Ammon's horn (tissue), 1 donor: ENCODE measurements at places on chromosomes 3 and 15.

DNA sequence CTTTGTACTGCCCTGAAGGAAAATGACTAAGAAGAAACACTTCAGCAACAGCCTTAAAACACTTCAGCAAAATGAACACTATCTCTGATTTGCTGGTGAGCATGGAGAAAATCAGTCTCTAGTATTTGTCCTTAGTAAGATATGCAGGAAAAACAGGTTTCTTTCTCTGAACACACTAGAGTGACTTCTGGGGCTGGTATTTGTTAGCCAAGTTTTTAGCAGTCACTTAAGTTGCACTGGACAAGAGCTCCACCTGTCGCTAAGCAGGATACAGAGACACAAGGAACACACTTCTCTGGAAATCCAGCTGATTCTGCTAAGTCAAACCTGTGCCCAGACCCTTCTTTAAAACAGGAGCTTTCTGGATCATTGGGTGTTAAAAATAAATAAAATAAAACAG, 65.3 kb downstream of the CHAC1 start:
- DNase-seq, result peak; percentile 25

GRCh38 chr15:22955544-22956119, 24.5 kb downstream of the CYFIP1 start:
- DNase-seq, result peak; percentile 30

GRCh38 chr3:128496019-128496601, 3.1 kb upstream of the GATA2 start:
- DNase-seq, result no peak

DNA sequence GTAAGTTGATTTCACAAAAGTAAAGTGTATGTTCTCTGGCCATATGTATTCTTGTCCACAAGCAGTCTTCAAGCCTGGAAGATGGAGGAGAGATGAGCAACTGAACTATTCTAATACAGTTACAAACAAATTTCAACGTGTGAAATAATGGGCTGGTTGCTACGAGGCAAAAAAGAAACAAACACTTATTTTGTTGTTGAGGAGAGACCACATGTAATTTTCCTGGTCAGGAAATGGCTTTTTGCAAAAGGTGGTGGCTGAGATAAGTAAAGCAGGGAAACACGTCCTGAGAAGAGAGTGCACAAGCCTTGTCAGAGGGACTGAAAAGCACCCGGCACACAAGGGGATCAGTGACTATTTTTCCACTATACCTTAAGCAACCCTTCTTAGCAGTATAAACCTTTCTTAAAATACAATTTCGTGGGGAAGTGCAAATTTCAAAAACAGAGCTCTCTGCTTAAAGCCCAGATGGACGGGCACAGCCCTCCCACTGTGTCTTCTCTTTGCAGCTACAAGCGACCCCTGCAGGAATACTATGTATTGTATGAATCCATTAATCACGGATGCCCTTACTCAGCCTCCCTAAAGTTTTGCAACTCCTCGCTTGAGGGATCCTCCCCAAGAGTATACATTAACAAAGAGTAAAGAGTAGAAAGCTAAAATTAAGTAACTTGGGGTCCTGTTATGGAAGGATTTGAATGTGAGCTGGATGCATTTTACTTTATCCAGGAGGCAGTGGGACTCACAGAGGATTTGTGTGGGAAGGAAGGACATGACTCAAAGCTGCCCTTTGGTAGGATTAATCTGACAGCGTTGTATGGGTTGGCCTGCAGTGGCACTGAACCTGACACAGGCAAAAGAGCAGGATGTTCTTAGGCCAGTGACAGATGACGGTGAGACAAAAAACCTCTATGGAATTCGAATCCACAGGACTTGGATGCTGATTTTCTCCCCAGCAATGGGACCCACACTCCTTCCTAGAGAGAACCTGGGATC, 253.7 kb downstream of the IL5RA start:
- no peak for DNase-seq

DNA sequence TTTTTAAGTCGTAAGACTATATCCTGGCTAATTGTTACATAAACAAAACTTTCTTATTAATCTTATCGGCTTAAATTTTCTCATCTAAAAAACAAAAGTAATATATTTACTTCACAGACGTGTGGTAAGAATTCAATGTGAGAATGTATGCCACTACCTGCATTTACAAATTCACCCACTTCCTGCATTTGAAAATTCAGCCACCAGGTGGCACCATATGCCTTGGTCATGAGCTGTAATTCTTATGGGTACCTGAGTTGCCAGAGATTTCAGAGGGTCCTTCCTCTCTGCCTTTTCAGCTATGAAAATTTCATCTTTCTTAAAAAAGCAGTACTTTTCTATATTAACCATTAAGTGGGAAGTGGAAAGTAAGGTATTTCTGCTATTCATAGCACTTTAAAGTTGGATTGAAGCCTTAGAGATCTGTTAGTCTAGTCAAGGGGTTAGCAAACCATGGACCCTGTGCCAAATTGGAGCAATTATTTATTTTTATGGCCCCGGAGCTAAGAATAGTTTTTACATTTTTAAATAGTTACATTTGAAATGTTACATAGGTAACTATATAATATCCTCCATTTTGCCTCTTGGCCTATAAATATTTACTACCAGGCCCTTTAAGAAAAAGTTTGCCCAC, 127.8 kb downstream of the HCN4 start:
- DNase-seq, result peak; percentile 70

DNA sequence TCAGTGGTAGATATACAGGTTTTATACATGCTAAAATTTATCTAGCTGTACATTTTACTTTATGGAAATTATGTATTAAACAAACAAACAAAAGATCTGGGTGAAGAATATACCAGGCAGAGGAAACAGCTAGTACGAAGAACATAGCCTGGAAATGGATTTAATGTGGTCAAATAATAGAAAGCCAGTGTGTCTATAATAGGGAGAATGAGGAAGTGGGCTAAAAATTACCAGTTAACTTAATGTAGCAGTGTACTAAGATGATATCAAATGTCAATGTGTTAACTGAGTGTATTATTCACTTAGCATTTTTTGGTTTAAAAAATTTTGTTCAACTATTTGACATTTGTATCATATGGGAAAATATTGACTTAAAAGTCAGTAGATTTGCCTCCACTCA, 22.8 kb upstream of the SLC15A2 start:
- DNase-seq, result no peak

GRCh38 chr3:101377796-101378195, 57.4 kb upstream of the IMPG2 start:
- DNase-seq, result no peak

DNA sequence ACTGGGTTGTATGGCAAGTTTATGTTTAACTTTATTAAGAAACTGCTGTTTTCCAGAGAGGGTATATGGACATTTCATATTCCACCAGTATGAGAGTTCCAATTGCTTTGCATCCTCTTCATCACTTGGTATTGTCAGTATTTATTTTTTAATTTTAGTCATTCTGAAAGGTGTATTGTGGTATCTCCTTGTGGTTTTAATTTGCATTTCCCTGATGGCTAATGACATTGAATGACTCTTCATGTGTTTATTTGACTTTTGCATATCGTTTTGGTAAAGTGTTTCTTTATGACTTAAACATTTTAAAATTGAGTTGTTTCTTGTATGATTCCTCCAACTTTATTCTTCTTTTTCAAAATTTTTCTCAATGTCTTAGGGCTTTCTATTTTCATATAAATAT, 44.4 kb downstream of the IL1RAP start:
- no peak for DNase-seq

- DNase-seq, result no peak
Observed at GRCh38 chr3:123498761-123499160, 49.9 kb upstream of the ADCY5 start.

GRCh38 chr3:115632026-115632425, 8.7 kb downstream of the GAP43 start:
- DNase-seq, result no peak

DNA sequence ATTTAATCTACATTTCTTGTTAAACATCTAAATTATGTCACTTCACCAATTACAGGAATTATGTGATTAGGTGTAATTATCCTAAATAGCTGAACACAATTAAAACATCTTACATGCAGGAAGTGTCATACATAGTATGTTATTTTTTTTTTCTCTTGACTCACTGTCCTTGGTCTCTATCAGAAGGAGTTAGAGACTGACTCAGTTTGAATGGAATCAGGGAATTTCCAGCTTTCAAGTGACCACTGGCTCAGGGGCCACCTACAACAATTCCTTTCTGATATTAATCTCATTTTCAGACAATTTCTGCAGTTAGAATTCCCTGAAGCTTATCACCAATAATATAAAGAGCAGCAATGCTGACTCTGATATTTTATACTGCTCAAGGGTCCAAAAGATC, 400.7 kb downstream of the ROBO1 start:
- no peak for DNase-seq

GRCh38 chr15:83973816-83974215, 261.8 kb upstream of the GOLGA6L4 start:
- DNase-seq, result no peak

GRCh38 chr3:50226888-50227389, 9.1 kb upstream of the GNAI2 start:
- DNase-seq, result peak; percentile 60

DNA sequence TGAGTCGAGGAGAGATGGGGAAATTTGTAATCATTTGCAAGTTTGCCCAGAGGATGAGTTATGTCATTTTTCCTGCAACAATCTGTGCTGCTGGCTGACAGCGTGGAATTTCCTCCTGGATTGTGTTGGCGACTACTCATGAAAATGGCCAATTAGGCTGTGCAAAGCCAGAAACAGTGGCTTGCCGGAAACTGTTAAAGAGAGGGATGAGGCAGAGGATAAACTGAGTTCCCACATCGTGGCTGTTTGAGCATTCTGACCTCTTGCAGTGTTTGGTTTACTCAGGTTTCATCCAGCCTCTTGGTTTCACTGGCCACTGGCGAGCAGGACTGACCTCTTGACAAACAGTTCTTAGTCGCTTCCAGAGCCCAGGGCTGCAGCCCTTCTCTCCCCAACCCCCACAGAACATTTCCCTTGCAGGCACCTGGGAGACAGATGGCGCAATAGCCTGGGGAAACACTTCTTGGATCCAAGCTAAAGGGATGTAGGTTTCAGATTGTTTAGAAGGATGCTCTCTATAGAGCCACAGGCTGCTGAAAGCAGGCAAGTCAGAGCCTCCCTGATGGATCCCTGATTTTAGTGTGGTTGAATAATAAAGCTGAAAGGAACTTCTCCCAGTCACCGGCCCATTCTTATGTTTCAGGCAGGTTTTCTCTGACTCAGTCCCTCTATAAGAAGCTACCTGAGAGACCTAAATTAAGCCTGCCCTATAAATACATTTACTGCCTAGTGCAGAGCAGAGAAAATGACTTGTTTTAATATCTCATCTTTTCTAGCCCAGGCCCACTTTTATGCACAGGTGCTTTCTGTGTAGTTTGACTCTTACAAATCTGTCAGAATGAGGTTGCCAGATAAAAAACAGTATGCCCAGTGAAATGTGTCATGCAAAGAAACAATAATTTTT, 92.8 kb upstream of the UBE2E1 start:
- peak; percentile 25 for DNase-seq

GRCh38 chr3:172987273-172987672, 153.8 kb downstream of the SPATA16 start:
- DNase-seq, result no peak

DNA sequence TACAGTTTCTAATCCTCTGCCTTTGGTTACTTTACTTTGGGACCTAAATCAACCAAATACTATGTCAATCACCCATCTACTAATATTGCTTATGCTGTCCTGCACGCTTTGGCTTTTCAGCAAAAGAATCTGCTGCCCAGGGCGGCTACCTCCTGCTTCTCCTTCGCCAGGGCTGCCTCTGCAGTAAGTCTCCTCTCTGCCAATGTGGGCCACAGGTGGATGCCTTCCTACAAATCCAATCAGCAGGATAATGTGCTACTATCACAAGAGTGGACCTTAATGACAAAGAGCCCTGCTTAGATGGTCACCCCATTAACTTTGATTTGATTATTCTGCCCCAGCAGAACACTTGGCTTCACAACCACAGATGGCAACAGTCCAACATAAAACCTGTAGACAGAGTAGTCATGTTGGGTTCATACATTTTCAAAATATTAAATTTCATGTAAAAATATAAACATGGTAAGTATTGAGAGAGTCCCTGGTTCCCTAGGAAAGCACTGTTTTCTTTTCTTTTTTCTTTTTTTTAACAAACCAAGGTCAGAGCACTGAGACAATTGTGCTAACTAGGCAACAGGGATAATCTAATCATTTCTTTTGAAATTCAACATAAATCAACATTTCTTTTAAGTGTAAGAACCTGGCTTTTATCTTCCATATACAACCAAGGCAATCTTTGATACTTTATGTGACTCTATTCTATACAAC, 298.3 kb downstream of the ZBTB20 start:
- peak; percentile 40 for DNase-seq

GRCh38 chr3:141529256-141529655, 42.4 kb downstream of the RASA2 start:
- DNase-seq, result no peak

DNA sequence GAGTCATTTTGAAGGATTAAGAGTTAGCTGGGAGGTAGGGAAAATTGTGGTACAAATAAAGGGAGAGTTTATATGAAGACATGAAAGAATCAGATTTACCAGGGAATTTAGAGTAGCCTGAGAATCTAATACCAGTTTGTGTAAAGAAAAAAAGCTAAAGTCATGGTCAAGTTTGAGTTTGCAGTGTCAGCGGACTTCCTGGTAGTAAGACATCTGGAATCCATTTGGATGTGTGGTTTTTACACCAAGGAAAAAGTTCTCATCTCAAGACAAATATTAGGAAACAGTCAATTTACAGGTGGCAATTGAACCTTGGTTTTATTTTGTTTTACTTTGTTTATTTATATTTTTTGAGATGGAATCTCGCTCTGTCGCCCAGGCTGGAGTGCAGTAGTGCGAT, 1.5 kb upstream of the P2RY12 start:
- DNase-seq, result no peak

GRCh38 chr3:114223143-114223542, 14.2 kb downstream of the ZNF80 start:
- DNase-seq, result no peak

DNA sequence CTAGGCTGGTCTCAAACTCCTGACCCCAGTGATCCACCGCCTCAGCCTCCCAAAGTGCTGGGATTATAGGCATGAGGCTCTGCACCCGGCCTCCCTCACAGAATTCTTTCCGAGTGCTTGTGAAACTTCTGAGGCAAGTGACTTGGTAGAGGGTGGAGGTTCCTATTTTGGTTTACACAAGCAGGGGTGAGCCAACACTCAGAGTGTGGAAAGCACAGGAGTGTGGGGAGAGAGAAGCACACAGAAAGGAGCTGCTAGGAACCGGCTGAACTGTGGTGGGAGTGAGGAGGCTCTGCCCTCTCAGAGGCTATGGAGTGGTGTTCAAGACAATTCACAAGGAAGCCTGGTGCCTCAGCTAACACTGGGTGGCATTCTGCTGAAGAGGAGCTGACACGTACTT, 7.7 kb downstream of the CAPN3 start:
- DNase-seq, result no peak

DNA sequence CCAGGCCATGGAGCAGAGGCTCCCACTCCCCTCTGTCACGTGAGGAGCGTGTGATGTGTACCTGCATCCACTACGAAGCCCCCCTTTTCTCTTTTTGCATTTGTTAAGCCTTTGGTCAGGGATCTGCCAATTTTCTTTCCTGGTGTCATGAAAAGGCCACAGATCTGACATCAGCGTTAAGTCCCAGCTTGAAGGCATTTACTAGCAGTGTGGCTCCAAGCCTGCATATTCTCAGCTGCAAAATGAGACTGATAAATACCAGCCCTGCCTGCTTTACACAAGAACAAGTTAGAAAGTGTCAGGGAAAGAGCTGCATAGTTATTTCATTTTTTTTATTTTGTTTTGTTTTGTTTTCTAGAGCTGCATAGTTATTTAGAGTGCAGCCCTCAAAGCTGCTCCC, 2.3 kb upstream of the ANKRD63 start:
- DNase-seq, result no peak

- no peak for DNase-seq
Observed at GRCh38 chr3:123627673-123628670, 43.1 kb upstream of the HACD2 start.

- DNase-seq, result no peak
Observed at GRCh38 chr15:62983956-62984355, 58.6 kb upstream of the TPM1 start.
